Left ventricle myocardium superior (tissue), 1 donor: ENCODE measurements at places on chromosomes 12 and 14. TPM values are rescaled to one million over a fixed set of nuclear protein-coding genes. Genes with fewer than 3 reads are reported as not detected.
A peak's percentile ranks its signal among the peaks of the same experiment; 100 is the strongest.

DNA sequence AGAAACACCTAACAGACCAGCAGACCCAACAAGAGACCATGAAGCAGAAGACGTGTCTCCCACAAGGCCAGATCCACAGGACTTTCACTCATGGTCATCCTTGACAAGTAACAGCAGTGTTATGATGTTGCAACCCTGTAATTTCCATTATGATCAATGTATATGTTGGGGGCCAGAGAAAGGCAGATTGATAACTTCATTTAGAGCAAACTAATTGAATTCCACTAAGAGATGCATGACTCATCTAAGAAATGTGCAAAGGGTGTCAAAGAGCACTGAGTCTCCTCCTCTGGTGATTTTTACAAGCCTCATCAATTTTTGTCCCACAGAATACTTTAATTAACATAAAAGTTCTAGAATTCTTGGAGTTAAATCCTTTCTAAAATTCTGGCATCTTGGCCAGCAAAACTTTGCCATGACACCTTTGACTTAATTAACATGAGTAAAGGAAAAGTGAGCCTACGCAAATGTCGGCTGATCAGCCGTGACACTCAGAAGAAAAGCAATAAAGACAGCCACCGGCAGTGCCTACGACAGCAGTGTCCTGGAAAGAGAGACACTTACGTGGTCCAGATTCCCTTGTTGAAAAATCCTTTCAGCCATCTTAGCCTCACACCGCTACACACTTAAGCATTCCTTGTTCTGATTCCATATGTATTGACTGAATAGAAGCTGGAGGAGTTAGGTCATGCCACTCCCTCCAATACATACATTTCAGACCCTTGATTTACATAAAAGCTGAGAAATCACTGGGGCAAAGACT, 370.2 kb upstream of the CCDC196 start:
- no peak for DNase-seq

- no peak for DNase-seq
These were observed 11.3 kb downstream of the PPFIBP1 start for GRCh38 chr12:27535318-27535717.

MMAB gene
- total RNA-seq: 55.1 TPM

SLC5A8 gene
- total RNA-seq: not detected

DNA sequence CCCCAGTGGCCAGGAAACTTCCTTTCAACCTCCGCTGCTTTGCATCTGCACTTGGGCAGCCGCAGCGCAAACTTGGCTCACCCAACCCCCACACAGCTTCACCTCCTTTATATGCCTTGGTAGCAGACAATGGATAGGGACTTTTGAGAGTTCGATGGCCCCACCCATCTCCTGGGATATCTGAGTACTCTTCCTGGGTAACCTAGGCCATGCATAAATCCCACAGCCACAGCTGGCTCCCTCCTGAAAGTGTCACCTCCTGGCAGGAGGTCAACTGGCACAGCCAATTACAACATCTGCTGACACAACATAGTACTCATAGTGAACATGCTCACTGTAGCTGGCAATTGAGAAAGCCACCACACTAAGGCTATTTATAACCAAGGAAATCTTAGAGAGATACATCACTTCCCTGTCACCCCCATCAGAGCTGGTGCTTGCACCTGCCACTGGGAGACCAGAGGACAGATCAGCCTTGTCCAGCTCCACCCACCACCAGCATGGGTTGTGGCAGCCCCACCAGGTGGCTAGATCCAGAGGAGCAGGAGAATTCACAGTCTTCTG, 410.0 kb downstream of the SYT1 start:
- DNase-seq: no peak

- no peak for DNase-seq
These were observed 30.2 kb upstream of the FRS2 start for GRCh38 chr12:69440016-69440415.

SMCO2 gene
- not detected for total RNA-seq

DNA sequence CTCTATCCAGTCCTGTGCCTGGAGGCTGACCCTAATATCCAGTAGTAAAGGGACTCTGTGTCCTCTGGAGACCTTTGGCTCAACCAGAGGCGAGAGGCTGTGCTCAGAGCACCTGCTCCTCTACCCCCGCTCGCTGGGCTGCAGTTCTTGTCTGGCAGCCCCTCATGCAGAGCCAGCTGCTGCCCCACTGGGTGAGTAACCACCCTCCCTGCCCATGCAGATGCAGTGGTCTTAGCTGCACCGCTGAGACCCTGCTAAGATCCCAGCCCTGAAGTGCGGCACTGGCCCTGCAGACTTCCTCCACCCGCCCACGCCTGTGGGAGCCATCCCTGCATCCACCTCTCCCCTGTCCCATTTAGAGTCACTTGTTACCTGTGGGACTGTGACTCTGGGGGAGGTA, 347.5 kb upstream of the SFSWAP start:
- no peak for DNase-seq

CCDC38 gene
- 0.15 TPM for total RNA-seq

RIPK3 gene
- total RNA-seq: 3.5 TPM

GRCh38 chr14:54226103-54226502, 170.7 kb upstream of the CDKN3 start:
- DNase-seq: no peak

- no peak for DNase-seq
These were observed 75.9 kb downstream of the CCDC88C start for GRCh38 chr14:91341751-91342154.

DNA sequence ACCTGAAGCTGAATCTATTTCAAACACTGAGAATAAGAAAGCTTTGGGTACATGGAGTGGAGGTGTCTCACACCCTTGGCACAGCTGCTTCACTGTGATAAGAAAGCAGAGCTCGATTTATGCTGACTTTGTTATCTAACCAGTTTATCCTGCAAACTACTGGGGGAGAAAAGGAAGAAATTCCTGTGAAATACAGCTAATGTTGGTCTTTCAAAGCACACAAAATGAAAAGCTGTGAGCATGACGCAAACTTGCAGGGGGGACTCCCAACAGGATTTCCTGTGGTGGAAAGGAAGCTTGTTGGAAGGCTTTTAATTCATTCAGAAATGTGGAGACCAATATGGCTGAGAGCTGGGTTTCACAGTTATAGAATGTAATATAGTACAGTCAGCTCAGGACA, 53.4 kb downstream of the SRGAP1 start:
- no peak for DNase-seq

DNA sequence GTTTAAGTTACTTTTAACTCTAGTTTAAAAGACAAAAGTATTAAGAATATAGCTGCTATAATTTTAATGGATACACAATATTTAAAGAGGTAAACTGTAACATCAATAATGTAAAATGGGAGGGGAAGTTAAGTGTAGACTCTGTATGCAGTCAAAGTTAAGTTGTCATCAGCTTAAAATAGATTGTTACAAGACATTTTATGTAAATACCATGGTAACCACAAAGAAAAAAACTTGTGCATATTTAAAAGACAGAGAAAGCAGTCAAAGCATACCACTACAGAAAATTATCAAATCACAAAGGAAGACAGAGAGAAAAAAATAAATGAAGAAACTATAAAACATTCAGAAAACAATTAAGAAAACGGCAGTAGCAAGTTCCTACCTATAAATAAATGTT, 73.3 kb downstream of the CEP128 start:
- DNase-seq: no peak

- peak; percentile 39 for DNase-seq
These were observed 1482.5 kb upstream of the TMEM132C start for GRCh38 chr12:126784328-126784921.

DNA sequence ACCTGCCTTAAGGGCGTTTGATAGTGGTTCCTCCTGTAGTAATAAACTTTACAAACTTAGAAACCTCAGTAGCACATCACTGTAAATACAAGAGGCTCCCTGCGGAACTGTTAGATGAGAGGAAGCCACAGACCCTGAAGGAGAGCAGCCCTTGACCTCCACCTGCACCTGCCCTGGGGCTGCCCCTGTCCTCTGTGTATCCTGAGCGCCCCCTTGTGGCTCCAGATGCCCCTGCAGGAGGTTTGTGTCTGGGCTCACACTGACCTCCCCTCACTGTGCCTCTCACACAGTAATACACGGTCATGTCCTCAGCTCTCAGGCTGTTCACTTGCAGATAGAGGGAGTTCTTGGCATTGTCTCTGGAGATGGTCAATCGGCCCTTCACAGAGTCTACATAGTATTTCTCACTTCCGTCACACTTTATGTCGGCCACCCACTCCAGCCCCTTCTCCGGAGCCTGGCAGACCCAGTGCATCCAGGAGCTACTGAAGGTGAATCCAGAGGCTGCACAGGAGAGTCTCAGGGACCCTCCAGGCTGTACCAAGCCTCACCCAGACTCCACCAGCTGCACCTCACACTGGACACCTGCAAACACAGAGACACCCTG, 1059.8 kb downstream of the TMEM121 start:
- DNase-seq: no peak

GRCh38 chr12:14995583-14996425, 23.0 kb downstream of the PDE6H start:
- DNase-seq: no peak

AEBP2 gene
- 28.5 TPM for total RNA-seq

- no peak for DNase-seq
These were observed 35.9 kb upstream of the JDP2 start for GRCh38 chr14:75391953-75392352.

ZBTB42 gene
- 5.3 TPM for total RNA-seq

- no peak for DNase-seq
These were observed 94.5 kb downstream of the PLXNC1 start for GRCh38 chr12:94242901-94243300.

- DNase-seq: no peak
These were observed 40.0 kb downstream of the FBRSL1 start for GRCh38 chr12:132529906-132530305.

GRCh38 chr12:83261998-83262397, 575.3 kb downstream of the TMTC2 start:
- no peak for DNase-seq

DNA sequence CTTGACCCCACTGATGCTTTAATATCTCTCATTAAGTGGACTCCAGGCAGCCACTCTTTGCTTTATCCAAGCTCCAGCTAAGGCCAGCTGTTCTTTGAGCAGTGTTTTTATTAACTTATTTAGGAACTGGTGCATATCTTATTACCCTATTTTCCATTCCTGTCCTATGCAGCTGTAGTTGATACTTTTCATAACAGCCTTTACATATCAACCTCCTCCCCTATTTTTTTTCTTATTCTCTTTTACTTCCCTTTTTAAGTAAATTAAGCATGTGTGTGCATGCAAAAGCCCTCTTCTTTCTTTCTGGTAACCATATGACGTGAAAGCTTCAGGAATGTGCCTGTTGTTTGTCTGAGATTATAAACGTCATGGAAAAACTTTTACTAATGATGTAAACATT, 121.2 kb downstream of the PTPRQ start:
- no peak for DNase-seq

PPP1R1A gene
- 298 TPM for total RNA-seq

CCDC196 gene
- total RNA-seq: not detected

DNA sequence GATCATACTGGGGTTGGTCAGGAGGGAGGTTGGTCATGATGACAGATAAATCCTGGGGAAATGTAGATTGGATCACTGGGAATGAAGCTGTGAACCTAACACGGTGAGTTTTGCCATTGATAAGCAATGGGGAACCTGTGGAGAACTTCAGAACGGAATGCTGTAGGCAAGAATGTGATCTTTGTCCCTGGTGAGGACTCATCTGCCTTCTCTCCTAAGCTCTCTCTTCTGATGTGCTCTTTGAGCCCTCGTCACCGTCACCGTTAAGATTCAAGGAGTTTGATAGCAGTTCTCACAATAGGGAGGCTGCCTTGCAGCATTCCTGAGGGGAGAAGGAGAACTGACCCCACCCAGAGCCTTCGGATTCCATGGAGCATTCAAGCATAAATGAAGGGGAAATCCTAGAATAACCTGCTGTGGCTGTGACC, 217.6 kb downstream of the ANO6 start:
- no peak for DNase-seq

DNA sequence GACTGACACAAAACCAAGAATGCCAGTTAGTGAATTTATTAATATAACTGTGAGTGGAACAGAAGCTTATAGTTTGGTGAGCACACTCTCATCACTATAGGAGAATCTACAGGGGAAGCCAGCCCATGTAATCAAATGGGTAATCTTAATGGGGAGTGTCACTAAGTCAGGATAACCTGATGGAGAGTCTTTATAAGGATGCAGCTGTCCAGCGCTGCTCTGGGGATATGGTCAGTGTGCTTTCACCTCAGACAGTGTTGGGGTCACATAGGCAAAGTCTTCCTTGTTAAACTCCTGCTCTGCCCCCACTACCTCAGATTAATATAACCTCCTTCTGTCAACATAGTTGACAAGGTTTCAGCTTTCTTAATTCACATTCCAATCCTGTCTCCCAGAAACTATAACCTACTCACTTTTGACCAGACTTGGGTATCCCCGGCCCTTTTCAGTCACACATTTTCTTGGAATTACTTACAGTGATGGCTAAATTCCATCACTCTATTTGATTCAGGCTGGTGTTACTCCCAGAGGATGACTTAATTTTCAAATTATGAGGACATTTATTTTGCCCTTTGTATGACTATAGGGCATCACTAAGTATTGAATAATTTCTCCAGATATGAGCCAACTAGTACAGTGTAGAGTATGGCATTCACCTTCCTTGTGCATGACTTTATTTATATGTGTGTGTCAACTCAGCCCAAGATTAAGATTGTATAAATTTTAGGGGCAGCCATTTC, 13.2 kb downstream of the STK38L start:
- DNase-seq: no peak

GRCh38 chr14:99065551-99065950, 206.4 kb downstream of the BCL11B start:
- DNase-seq: no peak

GRCh38 chr14:99579120-99579836, 24.7 kb downstream of the CCDC85C start:
- no peak for DNase-seq

GRCh38 chr12:80293759-80294158, 150.3 kb upstream of the PTPRQ start:
- DNase-seq: no peak

DNA sequence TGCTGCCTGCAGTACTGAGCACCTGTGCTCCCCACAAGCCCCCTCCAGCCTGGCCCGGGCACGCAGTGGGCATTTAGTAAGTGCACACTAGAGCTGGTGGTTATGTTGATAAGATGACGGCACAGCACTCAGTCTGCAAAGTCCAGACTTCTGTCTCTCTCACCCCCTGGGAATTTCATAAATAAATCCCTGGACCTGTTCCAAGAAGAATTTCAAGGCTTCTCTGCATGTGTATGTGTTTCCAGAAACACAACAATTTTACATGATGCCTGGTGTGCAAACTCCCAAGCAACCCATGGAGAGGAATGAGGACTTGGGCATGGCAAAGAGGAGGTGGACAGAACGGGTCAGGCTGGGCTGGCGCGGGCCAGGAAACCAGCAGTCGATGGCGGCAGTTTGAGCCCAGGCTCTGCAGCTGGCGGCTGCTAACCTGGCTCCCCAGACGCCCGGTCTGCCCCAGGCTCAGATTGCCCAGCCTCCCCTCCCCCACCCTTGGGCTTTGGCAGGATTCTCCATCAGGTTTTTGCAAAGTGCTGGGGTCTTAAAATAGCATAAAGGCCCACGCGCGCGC, 10.4 kb upstream of the ACVR1B start:
- no peak for DNase-seq

DNA sequence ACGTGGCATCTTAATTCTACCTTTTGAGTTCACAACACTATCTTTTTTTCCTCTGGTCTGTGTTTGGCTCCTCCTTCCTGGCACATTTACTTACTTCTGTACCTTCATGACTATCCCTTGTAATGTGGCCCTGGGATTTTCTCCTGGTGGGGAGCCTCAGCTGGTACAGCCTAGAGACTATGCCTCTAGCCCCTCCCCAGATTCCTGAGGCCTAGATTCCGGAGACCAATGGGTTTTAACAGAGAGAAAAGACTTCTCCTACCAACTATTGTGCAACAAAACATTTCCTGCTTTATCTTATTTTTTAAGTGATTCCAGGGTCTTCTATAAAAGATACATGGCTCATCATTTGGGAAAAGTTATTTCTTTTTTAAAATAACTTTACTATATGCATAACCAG, 216.2 kb upstream of the KRR1 start:
- no peak for DNase-seq

KCNK10 gene
- total RNA-seq: not detected
